ENCODE measurements at places on chromosomes 2 and 18.
A peak's percentile ranks its signal among the peaks of the same experiment; 100 is the strongest.

DNA sequence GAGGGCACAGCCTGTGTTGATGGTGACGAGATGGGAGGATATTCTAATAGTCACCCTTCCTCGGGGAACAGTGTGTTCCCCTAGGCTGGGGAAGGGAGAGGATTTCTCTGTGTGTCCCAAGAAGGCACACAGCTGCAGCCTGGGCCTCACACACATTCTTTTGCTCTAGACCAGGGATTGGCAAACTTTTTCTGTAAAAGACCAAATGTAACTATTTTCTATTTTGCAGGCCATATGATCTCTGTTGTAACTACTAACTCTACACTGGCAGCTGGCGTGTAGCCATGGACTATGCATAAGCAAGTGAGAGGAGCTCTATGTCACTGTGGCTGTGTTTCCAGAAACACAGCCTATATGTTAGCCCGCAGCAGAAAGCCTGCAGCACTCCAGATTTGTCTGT is 65.8 kb downstream of the ARHGAP28 start:
- no peak for DNase-seq

DNA sequence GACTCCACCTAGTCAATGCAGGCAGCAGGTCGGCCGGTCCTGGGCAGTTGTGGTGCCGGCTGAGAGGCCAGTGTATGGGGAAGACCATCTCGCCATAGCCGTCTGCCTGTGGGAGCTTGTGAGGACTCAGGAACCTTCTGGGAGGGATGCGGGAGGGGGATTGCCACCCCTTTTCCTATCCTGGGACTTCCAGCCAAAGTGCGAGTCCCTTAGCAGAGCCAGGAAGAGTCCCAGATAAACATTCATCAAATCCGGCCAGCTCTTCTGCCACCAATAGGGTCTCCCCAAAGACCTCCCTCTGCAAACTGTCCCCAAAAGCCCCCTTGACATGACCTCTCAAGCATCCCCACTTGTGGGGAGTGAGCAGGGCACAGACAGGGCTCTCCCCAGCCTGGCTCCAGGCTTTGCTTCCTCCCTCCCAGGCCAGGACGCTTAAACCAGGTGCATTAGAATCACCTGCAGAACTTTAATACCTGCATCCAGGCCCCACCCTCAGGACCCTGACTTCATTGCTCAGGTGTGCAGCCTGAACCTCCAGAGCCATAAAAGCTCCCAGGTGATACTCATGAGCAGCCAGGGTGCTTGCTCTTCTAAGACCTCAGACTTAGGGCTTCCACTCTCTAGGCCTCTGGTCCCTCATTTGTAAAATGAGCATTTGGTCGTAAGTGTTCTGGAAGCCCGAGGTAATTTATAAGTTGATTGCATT is 159.3 kb downstream of the CAPN13 start:
- no peak for DNase-seq

- DNase-seq: no peak
These were observed 25.9 kb upstream of the NEB start for GRCh38 chr2:151760139-151760650.

- no peak for DNase-seq
These were observed 577 bp downstream of the EHBP1 start for GRCh38 chr2:62705859-62706720.

DNA sequence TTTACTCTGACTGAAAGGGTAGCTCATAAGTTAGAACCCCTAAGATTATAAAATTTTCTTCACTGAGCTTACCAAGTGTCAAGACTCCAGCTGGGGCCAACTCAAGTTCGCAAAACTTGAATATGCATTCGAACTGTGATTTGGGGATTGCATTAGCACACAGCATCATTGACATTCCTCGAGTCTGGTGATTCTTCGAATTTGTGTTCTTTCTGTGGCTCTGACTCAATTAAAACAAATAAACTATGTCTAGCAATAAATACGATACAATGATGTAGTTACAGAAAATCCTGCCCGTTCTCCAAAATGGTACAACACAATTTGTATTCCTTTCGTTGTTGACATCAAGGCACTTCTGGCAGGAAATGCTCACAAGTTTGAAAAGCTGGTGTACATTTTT is 11.1 kb downstream of the CCL20 start:
- no peak for DNase-seq

GRCh38 chr2:166784296-166784946 is 103.9 kb upstream of the XIRP2 start:
- DNase-seq: no peak

DNA sequence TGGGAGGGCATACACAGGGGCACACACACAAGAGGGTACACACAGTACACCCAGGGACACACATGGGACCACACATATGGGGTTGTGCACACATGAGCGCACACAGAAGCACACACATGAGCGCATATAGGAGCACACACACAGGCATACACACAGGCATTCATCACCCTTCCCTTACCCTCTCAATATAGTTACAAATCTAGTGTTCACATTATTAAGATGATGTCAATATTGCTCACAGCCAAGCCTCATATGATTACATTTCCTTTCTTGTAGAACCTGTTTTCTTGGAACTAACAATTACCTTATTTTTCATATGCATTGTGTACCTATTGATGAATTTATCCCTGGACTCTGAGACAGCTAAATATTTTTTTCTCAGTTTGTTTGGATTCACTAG is 156.7 kb downstream of the FHOD3 start:
- no peak for DNase-seq

DNA sequence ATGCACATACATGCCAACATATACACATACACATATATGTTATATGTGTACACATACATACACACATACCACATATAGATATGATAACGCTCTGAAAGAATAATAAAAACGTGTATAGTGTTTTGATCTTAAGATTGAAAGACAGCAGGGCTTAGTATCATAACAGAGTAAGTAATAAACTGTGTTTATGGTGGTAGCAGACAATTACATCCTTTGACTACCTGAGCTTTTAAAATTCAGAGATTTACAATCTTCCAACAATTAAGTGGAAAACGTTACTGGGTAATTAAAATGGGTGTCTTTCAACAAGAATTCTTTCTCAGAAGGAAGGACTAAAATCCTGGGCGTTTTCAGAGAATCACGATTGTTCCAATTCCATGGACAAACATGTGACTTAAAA is 552.4 kb downstream of the EPHA4 start:
- DNase-seq: no peak

GRCh38 chr2:54279385-54279784 is 23.4 kb upstream of the TSPYL6 start:
- DNase-seq: no peak

DNA sequence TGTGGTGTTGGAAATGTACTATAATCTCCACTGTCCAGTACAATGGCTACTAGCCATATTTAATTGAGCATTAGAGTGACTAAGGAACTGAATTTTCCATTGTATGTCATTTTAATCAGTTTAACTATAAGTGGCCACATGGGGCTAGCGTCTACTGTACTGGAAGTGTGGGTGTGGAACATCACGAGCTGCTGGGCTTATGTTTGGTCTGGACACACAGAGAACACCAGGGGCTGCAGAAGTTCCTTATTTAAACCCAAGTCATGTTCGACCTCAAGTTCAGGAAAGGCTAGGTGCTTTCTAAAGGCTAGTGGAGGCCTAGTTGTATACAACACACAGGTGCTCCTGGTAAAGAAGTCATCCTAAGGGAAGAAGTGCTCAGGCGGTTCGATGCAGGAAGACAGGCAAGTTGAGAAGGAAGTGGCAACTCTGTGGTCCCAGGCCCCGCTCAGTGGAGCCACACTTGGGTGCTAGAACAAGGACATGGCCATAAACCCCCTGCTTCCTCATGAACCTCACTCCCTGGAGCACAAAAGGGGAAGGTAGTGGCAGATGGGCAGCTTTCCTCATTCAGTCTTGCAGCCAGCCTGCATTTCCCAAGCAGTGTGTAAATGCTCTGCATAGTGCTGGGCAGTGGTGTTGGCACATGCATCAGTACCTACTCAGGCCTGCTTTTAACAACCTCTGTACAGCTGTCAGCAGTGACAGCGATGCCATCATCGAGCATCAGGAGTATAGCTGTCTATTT is 13.3 kb downstream of the LGALSL start:
- DNase-seq: no peak

DNA sequence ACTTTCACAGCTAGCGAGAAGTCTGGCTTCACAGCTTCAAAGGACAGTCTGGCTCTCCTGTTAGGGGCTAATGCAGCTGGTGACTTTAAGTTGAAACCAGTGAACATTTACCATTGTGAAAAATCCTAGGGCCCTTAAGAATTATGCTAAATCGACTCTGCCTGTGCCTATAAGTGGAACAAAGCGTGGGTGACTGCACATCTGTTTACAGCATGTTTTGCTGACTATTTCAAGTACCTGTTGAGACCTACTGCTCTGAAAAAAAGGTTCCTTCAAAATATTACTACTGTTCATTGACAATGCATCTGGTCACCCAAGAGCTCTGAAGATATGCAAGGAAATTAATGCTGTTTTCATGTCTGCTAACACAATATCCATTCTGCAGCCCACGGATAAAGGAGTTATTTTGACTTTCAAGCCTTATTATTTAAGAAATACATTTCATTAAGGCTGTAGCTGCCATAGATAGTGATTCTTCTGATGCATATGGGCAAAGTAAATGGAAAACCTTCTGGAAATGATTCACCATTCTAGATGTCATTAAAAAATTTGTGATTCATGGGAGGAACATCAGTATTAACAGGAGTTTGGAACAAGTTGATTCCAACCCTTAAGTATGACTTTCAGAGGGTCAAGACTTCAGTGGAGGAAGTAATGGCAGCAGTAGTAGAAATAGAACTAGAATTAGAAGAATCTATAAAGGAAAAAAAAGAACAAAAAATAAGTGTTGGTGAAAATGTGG is 48.9 kb downstream of the POLR1A start:
- no peak for DNase-seq

- DNase-seq: no peak
These were observed 90.3 kb upstream of the SESTD1 start for GRCh38 chr2:179354739-179355537.

- DNase-seq: peak; percentile 14
These were observed 5.6 kb upstream of the CPLX4 start for GRCh38 chr18:59323931-59324622.

DNA sequence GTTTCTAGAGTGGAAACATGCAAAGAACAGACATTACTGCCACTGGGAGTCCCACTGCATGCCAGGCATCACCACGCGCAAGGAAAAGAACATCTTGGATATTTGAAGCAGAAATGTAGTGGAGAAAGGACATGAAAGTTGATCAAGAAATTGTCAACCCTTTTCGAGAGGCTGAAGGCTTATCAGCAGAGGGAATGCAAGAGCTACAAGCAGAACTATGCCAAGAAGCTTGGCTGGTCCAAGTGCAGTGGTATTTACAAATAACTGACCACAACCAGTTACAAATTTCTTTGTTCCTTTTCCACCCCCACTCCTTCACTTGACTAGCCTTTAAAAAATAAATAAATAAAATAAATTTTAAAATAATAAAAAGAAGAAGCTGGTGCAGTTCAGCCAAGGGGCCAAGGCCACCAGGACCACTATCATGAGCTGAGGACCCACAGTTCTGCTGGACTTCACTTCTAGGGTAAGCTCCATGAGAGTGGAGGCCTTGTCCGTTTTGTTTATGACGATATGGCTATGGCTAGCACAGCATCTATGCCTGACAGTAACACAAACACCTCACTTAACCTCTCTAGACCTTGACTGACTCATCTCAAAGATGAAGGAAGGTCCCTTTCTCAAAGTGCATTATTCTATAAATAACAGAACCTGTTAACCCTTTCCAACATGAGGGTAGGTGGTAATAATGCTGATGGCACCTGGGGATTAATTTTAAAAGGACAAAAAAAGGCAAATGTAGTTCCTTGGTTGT is 20.9 kb downstream of the MARCHF4 start:
- DNase-seq: no peak

GRCh38 chr2:97758131-97758705 is 44.8 kb downstream of the ZAP70 start:
- DNase-seq: no peak

- no peak for DNase-seq
These were observed 322.8 kb downstream of the STK39 start for GRCh38 chr2:167924556-167924955.

GRCh38 chr18:28684746-28685355 is 507.9 kb upstream of the CDH2 start:
- DNase-seq: peak; percentile 32

DNA sequence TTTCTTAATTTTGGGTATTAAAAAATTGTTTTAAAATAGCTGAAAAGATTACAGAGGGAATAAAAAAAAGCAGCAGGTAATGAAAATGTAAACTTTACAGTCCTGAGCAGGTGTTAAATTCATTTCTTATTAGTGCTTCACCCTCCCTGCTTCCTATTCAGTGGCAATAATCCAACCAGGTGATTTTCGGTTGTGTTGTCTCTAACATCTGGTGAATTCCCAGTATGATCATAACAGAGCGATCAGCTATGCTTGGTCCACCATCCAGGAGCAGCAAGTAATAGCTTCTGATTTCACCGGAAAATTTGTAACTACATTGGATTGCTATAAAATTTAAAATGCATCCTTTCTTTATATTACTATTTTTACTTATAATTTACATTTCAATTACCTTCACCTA is 673.1 kb downstream of the SOCS6 start:
- no peak for DNase-seq

- peak; percentile 77 for DNase-seq
These were observed 186.3 kb downstream of the TCF4 start for GRCh38 chr18:55401638-55402191.

DNA sequence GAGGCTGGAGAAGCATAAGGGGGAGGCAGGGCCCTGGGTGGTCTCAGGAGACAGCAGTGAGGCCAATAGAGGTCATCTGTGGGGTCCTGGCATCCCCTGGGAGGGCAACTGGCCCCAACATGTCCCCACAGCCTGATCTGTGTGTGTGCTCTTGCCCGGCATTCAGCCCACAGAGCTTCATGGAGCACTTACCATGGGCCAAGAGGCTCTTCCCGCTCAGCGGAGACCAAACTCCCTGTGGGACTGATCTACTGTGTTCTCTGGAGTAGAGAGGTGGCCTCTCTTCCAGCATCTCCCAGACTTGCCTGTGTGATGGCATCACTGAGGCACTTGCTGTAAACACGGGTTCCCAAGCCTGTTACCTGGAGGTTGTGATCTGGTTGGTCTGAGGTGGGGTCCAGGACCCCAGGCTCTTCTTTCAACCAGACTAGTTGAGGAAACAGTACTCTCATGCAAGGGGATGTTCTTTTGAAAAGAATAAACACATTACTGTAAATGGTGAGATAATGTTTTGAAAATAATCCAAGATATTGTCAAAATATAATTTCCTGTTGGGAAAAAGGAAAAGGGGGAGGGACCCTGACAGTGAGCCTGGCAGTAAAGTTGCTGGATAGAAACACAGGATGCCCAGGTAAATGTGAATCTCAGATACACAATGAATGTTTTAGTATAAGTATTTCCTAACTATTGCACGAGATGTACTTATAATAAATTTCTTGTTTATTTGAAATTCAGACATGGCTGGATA is 67.6 kb downstream of the SOWAHC start:
- DNase-seq: no peak

GRCh38 chr2:232376713-232377112 is 1.8 kb upstream of the ALPP start:
- DNase-seq: no peak

DNA sequence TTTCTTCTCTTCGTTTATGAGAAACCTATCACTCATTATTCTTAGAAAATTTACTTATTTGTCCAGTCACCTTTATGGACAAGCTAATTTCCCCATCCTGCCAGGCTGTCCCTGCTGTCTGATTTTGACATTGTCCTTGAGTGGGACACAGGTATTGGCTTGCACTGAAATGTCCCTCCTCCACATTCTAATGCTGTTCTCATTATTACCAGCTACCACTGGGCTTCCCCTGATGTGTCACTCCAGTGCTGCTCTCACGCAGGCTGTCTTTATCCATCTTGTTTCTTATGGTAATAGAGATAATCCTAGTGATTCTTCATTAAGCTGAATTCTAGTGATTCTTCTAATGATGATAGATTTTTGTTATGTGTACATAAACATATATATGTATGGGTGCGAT is 48.1 kb upstream of the RBMS1 start:
- DNase-seq: no peak
